Endodermal cell (in vitro differentiated cells): ENCODE measurements at places on chromosomes 1 and 21. TPM values are rescaled to one million over a fixed set of nuclear protein-coding genes. Genes with fewer than 3 reads are reported as not detected.

The RHD gene
- total RNA-seq: not detected in 2 replicates

The FAM229A gene
- 6.8 to 8.7 TPM (median 8.4 TPM) in 3 replicates for total RNA-seq

The F13B gene
- total RNA-seq: not detected in 2 replicates

The CCDC30 gene
- total RNA-seq: 5.3 to 6.4 TPM (median 6.2 TPM) in 3 replicates

The OR6N1 gene
- not detected in 3 replicates for total RNA-seq

The OR2M3 gene
- not detected in 3 replicates for total RNA-seq

The MCOLN3 gene
- 7.7 to 10.1 TPM (median 9.8 TPM) in 3 replicates for total RNA-seq

The RRP15 gene
- total RNA-seq: 27.3 and 30.1 TPM in 2 replicates

The MAB21L3 gene
- 0.23 TPM in 1 of 3 replicates, not detected in the others for total RNA-seq

The CD1C gene
- not detected in 2 replicates for total RNA-seq

The PKNOX1 gene
- 27.5 to 41.8 TPM (median 29.9 TPM) in 3 replicates for total RNA-seq

The RIMKLA gene
- 1.9 and 3.0 TPM in 2 replicates for total RNA-seq

The TEX38 gene
- 0.73 TPM in 1 of 3 replicates, not detected in the others for total RNA-seq

The KCNE1 gene
- total RNA-seq: not detected in 3 replicates

The ST6GALNAC5 gene
- total RNA-seq: 9.4 to 17.9 TPM (median 10.9 TPM) in 3 replicates

The FNDC10 gene
- 10.4 and 11.0 TPM in 2 replicates for total RNA-seq

The RAB42 gene
- total RNA-seq: 2.1 and 2.9 TPM in 2 replicates

The LAPTM5 gene
- 0.25 TPM in 1 of 2 replicates, not detected in the other for total RNA-seq

The CFAP107 gene
- not detected in 3 replicates for total RNA-seq

The CTH gene
- 21.8 to 28.0 TPM (median 26.2 TPM) in 3 replicates for total RNA-seq

The ADAMTSL4 gene
- total RNA-seq: 3.5 to 12.3 TPM (median 3.7 TPM) in 3 replicates

The KRTAP8-1 gene
- total RNA-seq: not detected in 3 replicates

The CHI3L1 gene
- total RNA-seq: 0.18 to 0.44 TPM (median 0.26 TPM) in 3 replicates

The SERINC2 gene
- total RNA-seq: 35.1 to 39.9 TPM (median 36.0 TPM) in 3 replicates

The MYCL gene
- total RNA-seq: 30.9 and 35.0 TPM in 2 replicates
